ENCODE measurements at places on chromosomes 5 and 9. TPM values are rescaled to one million over a fixed set of nuclear protein-coding genes. Genes with fewer than 3 reads are reported as not detected.

ORM2 gene
- total RNA-seq: not detected

MYMK gene
- not detected for total RNA-seq

DNA sequence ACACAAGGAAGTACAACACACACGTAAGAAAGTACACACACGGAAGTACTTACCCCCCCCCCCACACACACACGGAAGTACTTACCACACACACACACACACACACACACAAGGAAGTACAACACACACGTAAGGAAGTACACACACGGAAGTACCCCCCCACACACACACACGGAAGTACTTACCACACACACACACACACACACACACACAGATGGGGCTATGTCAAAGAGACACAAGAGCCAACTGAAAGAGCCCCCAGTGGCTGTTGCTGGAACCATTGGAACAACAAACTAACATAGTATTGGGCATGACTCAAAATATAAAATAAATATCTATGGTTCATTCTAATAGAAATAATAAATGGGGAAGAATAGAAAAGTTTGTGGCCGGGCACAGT is 4.9 kb upstream of the MAPK9 start:
- peaks cover 15% of the 10 kb centered on the region for H3K36me3 ChIP-seq
- peaks cover 7% of the 10 kb centered on the region for H3K4me1 ChIP-seq
- no peak overlapping the region for H3K4me3 ChIP-seq
- no peak for DNase-seq
- H3K27me3 ChIP-seq: no peaks in the 10 kb centered on the region
- no peak overlapping the region for H3K27ac ChIP-seq

VCAN gene
- total RNA-seq: 543 TPM

CHSY3 gene
- 12.4 TPM for total RNA-seq

GRCh38 chr9:123571240-123571639 is 215.2 kb downstream of the CRB2 start:
- DNase-seq: no peak
- no peak overlapping the region for H3K4me3 ChIP-seq
- H3K36me3 ChIP-seq: no peaks in the 10 kb centered on the region

DNA sequence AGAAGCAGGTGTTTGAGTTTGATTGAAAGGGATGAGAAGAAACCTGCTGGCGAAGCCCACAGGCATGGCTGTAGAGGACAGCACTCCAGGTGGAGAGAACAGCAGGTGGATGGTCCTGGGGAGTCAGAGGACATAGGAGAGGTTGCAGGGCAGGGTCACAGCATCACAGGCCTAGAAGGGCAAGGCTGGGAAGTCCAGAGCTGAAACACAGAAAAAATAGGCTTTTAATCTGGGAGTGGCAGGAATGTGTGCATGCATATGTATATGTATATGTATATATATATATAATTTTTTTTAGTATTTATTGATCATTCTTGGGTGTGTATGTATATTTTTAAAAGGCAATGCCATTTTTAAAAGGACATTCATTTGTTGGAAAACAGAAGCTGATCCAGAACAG is 118.4 kb downstream of the ADAMTS16 start:
- no peaks in the 10 kb centered on the region for H3K27me3 ChIP-seq
- no peak overlapping the region for H3K27ac ChIP-seq
- no peak overlapping the region for H3K4me3 ChIP-seq
